Anterior cingulate cortex (tissue), 58 donors: ENCODE measurements at places on chromosomes 11 and 22.

- DNase-seq, result no peak
Observed at GRCh38 chr22:17797721-17798559, 23.7 kb upstream of the BID start.

DNA sequence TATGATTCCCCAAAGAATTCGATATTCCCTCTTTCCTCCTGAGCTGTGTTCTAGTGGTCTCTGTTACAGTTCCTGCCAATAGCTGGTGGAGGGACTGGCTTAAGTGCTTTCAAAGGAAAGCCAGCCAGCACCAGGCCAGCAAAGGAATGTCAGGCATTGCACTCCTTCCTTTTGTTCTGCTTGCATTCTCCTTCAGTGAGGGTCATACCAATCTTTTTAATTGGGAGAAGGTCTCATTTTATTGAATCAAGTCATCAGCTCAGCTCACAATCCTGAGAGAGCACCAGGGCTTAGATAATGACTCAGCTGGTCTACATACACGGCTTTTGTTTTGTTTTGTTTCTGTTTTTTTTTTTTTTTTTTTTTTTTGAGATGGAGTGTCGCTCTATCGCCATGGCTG lies 222.9 kb downstream of the NAV2 start:
- DNase-seq, result no peak

DNA sequence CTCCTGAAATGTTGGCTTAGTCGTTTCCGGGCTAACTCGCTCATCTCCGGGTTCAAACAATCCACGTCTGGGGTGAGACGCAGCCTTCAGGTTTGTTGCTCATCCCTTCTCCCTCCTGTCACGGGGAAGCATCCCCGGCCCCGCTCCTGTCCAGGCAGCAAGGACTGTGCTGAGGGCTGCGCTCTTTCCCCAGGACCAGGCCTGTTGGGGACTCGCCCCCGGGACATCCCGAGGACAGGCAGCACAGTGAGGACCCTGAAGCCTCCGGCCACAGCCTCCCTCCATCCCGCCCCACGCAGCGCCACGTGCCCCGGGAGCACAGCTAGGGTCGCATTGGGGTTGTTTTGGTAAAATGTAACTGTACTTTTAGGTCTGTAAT lies 252.0 kb downstream of the BRD1 start:
- DNase-seq, result no peak

GRCh38 chr11:92967178-92967577 lies 2.3 kb upstream of the MTNR1B start:
- no peak for DNase-seq

DNA sequence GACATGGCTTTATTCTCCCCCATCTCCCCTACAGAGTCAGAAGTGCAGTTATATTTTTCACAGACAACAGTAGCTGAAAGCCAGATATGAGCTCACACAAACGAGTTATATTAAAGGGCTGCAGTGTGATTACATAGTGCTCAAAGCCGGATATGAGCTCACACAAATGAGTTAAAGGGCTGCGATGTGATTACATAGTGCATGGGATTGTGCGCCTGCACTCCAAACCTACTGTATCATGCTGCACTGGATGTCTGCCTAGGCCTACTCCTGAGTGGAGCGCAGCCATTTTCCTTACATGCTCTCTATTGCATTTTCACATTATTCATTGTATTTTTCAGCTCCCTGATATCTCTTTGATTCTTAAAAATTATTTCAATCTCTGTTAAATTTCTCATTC lies 414.6 kb upstream of the LARGE1 start:
- no peak for DNase-seq

- no peak for DNase-seq
Observed at GRCh38 chr11:6681949-6682348, 1.2 kb downstream of the MRPL17 start.

GRCh38 chr11:132782102-132782501 lies 750.2 kb downstream of the OPCML start:
- no peak for DNase-seq

- no peak for DNase-seq
Observed at GRCh38 chr11:72045849-72046248, 34.5 kb downstream of the NUMA1 start.

DNA sequence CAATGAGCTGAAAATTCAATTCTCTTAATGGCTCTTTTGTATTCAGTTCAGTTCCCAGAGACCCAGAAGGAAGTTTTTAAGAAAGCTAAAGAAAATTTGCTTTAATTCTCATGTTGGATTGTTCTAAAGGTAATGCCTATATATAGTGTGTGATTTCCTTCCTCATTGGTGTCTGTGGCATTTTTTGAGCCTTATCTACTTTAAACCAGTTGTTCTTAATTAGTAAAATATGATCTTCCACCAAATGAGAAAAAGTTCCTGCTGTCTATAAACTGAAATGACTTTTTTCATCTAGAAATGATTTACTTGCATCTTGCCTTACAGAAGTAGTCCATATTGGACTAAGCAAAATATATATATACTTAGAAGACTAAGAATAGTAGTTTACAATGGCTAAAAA lies 622.1 kb upstream of the KIRREL3 start:
- no peak for DNase-seq

DNA sequence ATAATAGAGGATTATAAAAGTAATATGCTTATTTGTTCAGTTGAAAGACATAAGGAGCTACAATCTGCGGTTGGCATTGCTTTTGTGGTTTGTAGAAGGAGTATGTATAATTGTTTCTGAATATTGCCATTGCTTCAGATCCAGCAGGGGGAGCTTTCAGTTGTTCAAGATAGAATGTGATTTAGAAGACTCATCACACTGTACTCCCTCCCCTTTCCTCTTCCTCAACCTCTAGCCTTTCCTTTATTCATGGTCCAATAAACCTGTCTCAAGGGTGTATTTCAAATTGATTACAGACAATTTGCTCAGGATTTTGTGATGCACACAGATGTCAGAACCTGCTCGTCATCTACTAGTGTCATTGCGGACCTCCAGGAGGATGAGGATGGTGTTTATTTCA lies 9.8 kb downstream of the PRMT3 start:
- DNase-seq, result peak; percentile 3

DNA sequence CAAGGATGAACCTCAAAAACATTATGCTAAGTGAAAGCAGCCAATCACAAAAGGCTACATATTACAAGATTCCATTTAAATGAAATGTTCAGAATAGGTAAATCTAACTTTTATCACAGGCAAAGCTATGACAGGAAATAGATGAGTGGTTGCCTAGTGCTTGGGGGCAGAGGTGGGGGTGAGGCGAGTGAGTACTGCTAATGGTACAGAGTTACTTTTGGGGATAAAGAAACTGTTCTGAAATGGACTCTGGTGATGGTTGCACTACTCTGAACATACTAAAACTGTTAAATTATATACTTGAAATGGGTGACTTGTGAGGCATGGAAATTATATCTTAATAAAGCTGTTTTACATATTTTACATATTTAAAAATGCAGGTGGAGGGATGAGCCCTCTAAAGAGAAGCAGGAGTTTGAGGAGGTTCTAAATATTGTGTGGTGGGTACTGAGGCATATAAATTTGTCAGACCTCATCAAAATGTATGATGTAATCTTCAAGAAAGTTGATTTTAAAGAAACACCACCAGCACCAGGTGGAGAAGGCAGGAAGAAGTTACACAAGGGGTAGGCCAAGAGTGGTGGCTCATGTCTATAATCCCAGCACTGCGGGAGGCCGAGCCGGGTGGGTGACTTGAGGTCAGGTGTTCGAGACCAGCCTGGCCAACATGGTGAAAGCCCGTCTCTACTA lies 3.6 kb downstream of the SLC43A1 start:
- DNase-seq, result no peak

DNA sequence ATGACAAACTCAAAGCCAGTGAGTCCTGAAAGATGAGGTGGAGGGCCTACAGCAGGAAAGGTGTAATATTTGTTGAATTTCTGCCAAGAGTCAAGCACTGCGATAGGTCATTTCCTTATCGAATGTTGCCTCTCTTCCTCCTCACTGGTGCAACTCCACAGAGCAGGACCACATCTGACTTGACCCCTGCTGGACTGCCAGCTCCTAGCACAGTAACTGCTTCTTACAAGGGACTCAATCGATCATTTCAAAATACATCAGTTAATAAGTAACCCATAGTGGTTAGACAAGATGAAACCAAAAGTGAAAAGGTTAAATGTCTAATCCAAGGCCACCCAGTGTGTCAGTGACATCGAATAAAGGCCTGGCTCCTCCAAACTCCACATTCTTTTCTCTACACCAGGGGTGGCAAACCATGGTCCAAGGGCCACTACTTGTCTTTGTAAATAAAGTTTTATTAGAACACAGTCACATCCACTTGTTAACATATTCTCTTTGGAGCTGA lies 98.5 kb upstream of the CSNK2A3 start:
- DNase-seq, result no peak

GRCh38 chr11:12743834-12744449 lies 69.7 kb downstream of the TEAD1 start:
- DNase-seq, result no peak

GRCh38 chr11:64011371-64011770 lies 24.4 kb upstream of the FLRT1 start:
- DNase-seq, result no peak

DNA sequence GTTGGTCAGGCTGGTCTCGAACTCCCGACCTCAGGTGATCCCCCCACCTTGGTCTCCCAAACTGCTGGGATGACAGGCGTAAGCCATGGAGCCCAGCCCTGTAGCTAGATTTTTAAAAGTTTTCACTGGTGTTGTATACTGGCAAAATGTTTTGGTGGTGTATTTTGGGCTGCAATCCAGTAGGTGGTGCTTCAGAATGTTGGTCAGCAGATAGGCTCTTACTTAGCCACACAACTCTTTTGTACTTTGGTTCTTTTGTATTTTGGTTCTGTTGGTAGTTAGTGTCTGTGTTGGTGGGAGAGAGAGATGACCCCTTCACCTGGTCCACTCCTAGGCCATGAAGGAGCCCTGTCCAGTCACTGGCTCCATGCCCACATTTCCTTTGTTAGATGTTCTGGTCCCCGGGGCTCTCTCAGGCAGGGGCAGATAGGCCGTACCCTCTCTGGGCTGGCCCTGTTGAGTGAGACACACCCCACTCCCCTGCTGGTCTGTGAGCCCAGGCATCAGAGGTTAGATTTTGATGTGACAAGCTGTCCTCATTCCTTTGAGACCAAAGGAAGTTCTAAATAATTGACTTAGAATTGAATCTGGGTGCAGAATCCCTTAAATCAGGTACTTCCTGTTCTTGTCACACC lies 123.8 kb downstream of the DDX10 start:
- DNase-seq, result no peak

GRCh38 chr11:13635290-13635689 lies 33.2 kb upstream of the FAR1 start:
- DNase-seq, result no peak

DNA sequence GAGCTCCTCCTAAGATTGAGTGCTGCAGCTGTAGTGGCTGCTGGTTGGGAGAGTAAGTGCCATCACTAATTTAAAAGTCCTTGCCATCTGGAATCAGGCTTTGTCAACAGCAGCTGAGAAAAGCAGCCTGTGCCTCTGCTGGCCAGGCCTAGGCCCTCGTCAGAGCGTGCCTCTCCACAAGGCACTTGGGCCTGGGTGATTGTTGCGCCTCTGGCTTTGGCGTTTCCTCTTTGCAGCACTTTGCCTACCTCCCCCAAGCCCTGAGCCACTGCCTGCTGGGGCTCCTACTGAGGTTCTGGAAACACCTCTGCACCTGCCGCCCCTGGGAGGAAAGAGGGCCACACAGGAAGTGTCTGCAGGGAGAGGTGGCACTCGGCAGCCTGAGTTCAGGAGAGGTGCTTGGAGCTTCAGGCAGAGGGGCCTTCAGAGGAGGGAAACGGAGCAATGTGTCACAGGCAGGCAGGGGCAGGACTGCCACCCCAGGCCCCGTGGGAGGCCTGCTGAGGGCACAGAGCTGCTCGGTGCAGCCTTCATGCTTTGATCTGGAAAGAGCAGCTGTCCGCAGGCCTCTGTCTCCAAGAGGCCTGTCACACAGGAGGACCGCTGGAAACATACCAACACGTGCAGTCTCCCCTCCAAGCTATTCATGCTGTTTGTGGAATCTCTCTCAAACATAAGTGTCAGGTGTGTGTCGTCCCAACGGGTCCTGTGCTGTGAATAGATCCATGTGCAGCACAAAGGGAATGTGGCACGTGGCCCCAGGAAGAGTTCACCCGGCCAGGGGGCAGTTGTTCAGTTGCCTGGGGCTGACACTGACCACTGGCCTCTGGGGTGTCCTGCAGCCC lies 61.5 kb upstream of the EMID1 start:
- DNase-seq, result no peak

- no peak for DNase-seq
Observed at GRCh38 chr22:47071807-47072641, 309.6 kb downstream of the TBC1D22A start.

DNA sequence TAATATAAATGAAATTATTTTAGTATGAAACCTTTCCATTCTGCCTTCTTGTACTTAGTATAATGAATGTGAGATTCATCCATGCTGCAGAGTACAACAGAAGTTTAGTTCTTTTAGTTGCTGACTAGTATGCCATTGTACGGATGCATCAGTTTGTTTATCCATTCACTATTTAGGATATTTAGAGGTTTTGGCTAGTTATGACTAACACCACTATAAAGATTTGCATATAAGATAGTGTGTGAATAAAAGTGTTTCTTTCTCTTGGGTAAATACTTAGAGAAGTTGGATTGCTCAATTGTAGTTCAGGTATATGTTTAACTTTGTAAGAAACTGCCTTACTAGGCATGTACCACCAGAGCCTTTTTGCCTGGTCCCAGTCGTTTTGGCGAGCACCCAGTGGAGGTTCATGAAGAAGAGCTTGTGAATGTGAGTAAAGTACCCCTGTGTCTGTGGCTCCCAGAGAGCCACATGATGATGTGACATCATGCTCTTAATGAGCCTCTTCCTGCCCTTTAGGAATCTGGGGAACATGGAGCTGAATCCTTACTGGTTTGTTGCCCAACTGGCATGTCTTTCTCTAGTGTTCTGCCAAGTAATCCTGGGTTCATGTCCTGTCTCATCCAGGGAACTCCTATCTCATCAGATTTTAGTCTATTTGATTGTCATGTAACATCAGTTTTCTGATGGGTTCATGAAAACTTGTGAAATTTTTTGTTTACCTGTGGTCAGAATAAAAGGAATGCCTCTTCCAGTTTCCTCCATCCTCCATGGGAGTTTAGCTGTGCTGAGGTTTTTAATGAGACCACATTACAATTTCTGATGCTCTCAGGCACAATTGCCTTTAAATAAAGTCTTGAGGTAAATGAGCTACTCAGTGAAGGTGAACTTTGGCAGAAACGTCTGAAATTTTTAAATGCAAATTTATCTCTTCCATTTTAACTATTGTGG lies 234.8 kb downstream of the CASP12 start:
- no peak for DNase-seq

DNA sequence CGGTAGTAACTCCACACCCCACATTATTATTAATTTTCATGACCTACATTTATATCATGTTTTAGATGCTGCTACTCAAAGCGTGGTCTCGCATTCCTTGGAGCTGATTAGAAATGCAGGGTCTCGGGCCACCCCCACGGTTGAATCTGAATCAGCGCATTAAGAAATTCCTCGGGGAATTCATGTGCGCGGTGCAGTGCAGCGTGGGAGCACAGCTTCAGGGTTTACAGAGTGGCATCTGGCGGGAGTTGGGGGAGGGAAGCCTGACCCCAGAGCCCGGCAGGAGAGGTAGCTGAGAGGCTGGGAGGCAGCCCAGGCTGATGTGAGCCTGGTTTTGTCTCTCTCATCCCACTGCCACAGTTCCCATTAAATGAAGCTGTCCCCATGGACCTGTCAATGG lies 48.1 kb upstream of the DAGLA start:
- DNase-seq, result no peak

- DNase-seq, result peak; percentile 76
Observed at GRCh38 chr11:57566005-57566904, 1.2 kb downstream of the UBE2L6 start.

GRCh38 chr22:24097961-24098391 lies 83.3 kb upstream of the SUSD2 start:
- DNase-seq, result no peak
